ENCODE measurements at places on chromosomes 5 and 9.

GRCh38 chr9:15606643-15607472, 54.0 kb downstream of the CCDC171 start:
- no peak for DNase-seq

- no peak for DNase-seq
Measured at GRCh38 chr5:141692533-141692888, 10.5 kb upstream of the ARAP3 start.

GRCh38 chr9:124006448-124007361, 4.9 kb upstream of the LHX2 start:
- DNase-seq, result no peak

DNA sequence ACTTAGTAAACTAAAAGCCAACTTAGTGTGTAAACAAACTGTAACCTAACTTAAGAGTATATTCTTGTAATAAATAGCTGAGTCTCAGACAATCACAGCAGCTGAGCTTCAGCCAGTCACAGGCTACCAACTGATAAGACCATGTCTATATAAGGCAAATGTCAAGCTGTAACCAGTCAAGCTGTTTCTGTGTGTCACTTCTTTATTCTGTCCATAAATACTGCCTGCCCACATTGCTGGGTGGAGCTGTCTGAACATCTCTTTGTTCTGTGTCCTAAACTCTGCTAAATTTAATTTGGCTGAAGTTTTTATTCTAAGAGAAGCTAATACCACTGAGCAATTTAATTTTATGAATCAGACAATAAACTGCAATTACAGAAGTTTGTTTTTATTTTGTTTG, 412.1 kb upstream of the CDH10 start:
- DNase-seq, result no peak

- no peak for DNase-seq
Measured at GRCh38 chr9:114287763-114288192, 35.1 kb upstream of the ORM1 start.

DNA sequence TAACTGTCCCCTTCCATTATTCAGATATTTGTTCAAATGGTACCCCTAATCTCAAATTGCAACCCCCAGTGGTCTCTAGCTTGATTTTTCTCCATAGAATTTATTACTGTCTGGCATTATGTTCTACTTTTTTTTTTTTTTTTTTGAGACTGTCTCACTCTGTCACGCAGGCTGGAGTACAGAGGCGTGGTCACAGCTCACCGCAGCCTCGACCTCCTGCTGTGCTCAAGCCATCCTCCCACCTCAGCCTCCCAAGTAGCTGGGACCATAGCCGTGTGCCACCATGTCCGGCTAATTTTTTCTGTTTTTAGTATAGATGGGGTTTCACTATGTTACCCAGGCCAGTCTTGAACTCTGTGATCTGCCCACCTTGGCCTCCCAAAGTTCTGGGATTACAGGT, 2.0 kb upstream of the REEP5 start:
- DNase-seq, result no peak

GRCh38 chr5:56962286-56962685, 10.4 kb upstream of the MIER3 start:
- DNase-seq, result no peak

GRCh38 chr9:68678430-68678829, 26.6 kb upstream of the PIP5K1B start:
- DNase-seq, result no peak

- DNase-seq, result no peak
Measured at GRCh38 chr9:16134351-16134750, 581.5 kb downstream of the CCDC171 start.

GRCh38 chr9:106075236-106075959, 381.1 kb downstream of the TMEM38B start:
- DNase-seq, result no peak

GRCh38 chr5:174177976-174178605, 132.6 kb downstream of the NSG2 start:
- DNase-seq, result no peak

GRCh38 chr5:76524101-76524835, 98.9 kb downstream of the F2RL2 start:
- DNase-seq, result no peak
